ENCODE measurements at places on chromosomes 6 and 20. TPM values are rescaled to one million over a fixed set of nuclear protein-coding genes. Genes with fewer than 3 reads are reported as not detected.

RIPOR2 gene
- total RNA-seq, result 0.83 TPM

SYCP2 gene
- 0.50 TPM for total RNA-seq

ARG1 gene
- not detected for total RNA-seq

KDM1B gene
- total RNA-seq, result 24.4 TPM

SSTR4 gene
- not detected for total RNA-seq

TGM3 gene
- under 0.01 TPM for total RNA-seq

ULBP3 gene
- total RNA-seq, result 28.4 TPM

PRRT1 gene
- 0.44 TPM for total RNA-seq

PLCB4 gene
- total RNA-seq, result 9.3 TPM

PCSK2 gene
- not detected for total RNA-seq

NRSN2 gene
- 62.2 TPM for total RNA-seq

BPIFB1 gene
- not detected for total RNA-seq
